ENCODE measurements at places on chromosomes 4 and X.

DNA sequence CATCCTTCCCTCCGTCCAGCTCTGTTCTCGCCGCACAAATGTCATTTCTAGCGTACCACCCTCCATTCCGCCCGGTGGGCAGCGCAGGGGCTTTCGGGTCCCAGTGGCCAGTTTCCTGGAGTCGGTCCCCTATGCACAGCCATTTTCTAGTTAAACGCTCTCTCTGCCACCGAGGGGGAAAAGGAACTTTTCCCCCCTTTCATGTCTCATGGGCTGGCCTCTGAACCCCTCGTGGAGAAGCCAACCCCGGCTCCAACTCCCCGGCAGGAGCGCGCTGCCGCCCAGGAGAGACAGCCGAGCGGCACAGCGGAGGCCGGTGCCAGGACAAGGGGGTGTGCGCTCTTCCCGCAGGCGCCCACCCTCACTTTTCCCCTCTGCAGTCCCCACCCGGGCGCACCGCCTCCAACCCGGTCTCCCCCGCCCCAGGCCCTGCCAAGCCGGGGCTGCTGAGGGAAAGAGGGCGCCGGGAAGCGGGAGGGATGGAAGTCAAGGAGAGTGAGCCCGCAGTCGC lies 662 bp downstream of the APBB2 start:
- no peak for DNase-seq

- no peak for DNase-seq
These were observed 90.9 kb upstream of the BANK1 start for GRCh38 chr4:101699441-101700124.

GRCh38 chrX:129717892-129718291 lies 20.9 kb upstream of the XPNPEP2 start:
- DNase-seq, result no peak

GRCh38 chr4:140726776-140727500 lies 29.2 kb downstream of the TBC1D9 start:
- no peak for DNase-seq

DNA sequence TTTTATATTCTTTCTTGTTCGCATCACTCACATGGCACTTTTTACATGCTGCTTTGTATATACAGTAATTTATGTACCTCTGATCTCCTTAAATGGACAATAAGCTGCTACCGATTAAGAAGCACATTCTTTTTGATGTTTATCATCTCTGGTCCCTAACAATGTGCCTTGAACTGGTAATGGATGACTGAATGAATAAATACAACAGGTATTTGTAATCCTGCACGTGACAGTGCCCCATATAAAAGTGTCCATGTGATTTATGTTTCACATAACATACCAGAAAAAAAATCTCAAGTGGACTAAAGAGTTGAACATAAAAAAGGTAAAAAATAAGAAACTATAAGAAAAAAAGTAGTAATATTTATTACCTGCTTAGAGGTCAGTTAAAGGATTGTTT lies 7.7 kb upstream of the SLAIN2 start:
- no peak for DNase-seq

GRCh38 chrX:70402721-70403120 lies 20.4 kb upstream of the GDPD2 start:
- no peak for DNase-seq

- DNase-seq, result no peak
These were observed 217.0 kb upstream of the FAT4 start for GRCh38 chr4:125097729-125098128.

- DNase-seq, result no peak
These were observed 86.7 kb downstream of the JAKMIP1 start for GRCh38 chr4:6113641-6114040.

DNA sequence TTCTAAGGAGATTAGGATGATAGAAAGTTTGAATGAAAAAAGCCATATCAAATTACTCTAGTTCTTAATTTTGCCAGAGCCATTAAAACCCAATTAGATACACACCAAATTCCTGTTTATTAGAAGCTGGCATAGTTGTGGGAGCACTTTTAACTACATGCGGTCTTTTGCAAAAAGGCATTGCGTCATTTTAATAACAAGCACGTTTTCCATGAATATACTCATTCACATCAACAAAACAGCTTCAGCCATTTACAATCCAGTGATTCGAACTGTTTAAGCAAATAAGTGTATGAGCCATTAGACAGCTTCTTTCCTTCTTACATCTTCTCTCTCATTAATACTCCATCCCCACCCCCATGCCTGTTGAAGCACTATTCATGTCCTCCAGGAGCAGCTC lies 109.5 kb upstream of the EOLA2 start:
- DNase-seq, result no peak

DNA sequence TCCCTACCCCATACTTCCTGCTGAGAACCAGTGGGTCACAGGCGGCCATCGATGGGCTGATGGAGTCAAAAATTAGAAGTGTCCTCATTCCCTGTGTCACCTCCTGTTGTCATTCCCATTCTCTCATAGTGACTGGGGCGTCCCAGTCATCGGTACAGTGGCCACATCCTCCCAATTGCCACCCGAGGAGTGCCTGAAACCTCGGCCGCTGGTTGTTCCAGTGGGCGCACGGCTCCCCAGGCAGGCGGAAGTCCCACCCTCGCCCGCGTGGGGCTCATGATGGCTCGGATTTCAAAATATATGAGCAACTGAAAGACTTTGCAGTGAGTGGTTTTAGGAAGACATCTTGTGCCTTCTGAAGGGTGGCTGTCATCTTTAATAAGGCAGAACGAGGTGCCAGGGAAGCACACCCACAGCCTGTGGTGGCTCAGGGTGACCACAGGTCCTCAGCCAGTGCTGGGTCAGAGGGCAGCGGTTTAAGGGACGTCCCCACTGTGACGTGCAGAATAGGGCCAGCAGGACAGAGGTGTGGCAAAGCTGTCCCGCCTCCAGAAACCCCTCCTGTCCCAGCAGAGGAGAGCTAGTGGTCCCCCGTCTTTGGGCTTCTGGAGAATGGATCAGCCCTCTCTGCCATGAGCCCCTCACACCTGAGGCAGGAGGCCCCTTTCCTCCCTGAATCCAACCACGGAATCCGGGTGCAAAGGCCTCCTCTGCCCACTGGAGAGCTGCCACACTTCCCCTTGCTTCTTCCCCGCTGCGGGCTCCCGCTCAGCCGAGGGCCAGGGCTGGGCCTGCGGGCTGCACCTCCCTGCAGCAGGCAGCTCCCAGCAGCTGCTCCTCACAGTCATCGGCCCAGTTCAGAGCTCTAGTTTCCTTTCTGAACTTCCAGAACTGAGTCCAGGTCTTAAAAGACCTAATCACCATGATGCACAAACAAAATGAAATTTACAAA lies 90.4 kb downstream of the ABLIM2 start:
- no peak for DNase-seq

- no peak for DNase-seq
These were observed 61.4 kb downstream of the IGFBP7 start for GRCh38 chr4:57048590-57049304.

GRCh38 chr4:6239968-6240367 lies 29.7 kb upstream of the WFS1 start:
- no peak for DNase-seq

GRCh38 chrX:46407753-46408130 lies 137.5 kb downstream of the ZNF674 start:
- no peak for DNase-seq

GRCh38 chr4:176198316-176198903 lies 3.0 kb upstream of the SPATA4 start:
- no peak for DNase-seq
